IMR-90 (cell line): ENCODE measurements at places on chromosomes 7 and 10. TPM values are rescaled to one million over a fixed set of nuclear protein-coding genes. Genes with fewer than 3 reads are reported as not detected.

PVRIG gene
- not detected in 2 replicates for total RNA-seq

ADRA2A gene
- not detected in 2 replicates for total RNA-seq

PHYHIPL gene
- total RNA-seq, result not detected in 2 replicates

ZNF467 gene
- under 0.01 TPM in 1 of 2 replicates, not detected in the other for total RNA-seq

SFRP4 gene
- total RNA-seq, result not detected in 2 replicates

WNT8B gene
- total RNA-seq, result not detected in 2 replicates

SAP25 gene
- total RNA-seq, result not detected in 2 replicates

HTR5A gene
- not detected in 2 replicates for total RNA-seq

ERVW-1 gene
- not detected in 2 replicates for total RNA-seq
